DMS79 (cell line): ENCODE measurements at places on chromosomes 4 and X.

GRCh38 chr4:96312046-96312685, 472.3 kb downstream of the PDHA2 start:
- DNase-seq: no peak

- DNase-seq: no peak
These were observed 384.5 kb downstream of the GPAT3 start for GRCh38 chr4:83920375-83920774.

DNA sequence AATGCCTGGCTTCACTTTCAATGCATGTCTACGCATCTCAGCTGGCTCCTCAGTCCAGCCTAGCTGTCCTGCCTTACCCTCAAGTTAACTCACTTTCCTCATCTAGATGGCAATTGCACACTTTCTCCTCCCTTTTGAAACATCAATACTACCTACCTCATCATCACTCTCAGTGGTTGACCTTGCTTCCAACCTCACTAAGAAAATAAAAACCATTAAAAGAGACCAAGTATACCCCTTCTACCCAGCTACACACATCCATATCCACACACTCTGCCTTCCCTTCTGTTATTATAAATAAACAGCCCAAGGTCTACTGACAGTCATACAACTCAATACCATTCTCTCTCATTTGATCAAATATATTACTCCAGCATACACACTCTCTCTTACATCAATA, 21.5 kb downstream of the SLC10A7 start:
- DNase-seq: no peak

DNA sequence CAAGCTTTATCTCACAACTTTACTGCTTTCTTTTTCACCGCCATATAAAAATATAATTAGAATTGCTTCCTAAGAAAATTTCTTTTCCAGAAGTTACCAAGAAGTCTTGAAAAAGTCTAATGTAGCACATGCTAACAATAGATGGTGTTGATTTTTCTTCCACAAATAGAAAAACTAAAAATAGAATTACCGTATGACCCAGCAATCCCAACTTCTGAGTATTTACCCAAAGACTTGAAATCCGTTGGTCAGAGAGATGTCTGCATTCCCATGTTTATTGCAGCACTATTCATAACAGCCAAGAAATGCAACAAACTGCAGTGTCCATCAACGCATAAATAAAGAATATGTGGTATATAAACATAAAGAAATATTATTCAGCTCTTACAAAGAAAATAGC, 17.8 kb upstream of the EDNRA start:
- no peak for DNase-seq

DNA sequence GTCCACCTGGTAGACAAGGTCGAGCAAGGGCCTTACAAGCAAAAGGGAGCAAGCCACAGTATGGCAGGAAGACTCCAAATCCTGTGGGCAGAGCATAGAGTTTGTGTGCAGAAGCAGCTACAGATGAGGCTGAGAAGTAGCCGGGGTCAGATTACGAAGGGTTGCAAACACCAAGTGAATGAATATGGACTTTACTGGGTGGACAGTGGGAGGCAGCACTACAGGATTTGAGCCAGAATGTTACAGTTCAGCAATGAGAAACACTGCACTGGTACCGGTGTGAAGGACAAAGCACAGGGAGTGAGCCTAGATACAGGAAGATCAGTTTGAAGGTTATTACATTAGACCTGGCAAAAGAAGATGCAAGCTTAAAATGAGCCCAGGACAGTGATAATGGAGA, 46.1 kb upstream of the HOPX start:
- DNase-seq: no peak

- DNase-seq: no peak
These were observed 97.3 kb downstream of the DDX60 start for GRCh38 chr4:168221301-168221700.

DNA sequence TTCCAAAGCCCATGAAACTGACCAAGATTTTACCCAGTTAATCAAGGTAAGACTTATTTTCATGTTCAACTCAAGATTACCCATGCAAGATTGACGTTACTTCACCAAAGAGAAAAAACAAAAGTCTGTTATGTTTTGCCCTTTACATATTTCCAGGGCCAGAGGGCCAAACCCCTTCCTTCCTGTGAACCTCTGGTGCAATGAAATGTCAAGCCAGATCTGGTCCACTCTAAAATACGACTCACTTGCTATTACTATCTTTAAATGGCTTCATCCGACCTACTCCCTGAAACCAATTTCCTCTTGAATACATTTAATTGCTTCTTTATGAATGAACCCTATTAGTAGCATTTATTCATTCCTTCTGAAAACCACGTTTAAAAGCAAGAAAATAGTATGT, 33.0 kb downstream of the TSPAN5 start:
- DNase-seq: no peak

DNA sequence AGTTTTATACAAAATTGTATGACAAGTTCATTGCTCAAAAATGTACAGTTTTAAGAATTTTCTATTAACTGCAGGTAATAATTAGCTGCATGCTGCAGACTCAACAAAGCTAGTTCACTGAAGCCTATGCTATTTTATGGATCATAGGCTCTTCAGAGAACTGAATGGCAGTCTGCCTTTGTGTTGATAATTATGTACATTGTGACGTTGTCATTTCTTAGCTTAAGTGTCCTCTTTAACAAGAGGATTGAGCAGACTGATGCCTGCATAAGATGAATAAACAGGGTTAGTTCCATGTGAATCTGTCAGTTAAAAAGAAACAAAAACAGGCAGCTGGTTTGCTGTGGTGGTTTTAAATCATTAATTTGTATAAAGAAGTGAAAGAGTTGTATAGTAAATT, 131.0 kb downstream of the TET2 start:
- no peak for DNase-seq

- no peak for DNase-seq
These were observed 117.1 kb downstream of the SPANXA1 start for GRCh38 chrX:141467442-141467841.

GRCh38 chrX:27008486-27008885, 454.7 kb downstream of the PPP4R3C start:
- no peak for DNase-seq

- no peak for DNase-seq
These were observed 840 bp downstream of the ZNF711 start for GRCh38 chrX:85244450-85245211.
